ENCODE measurements at places on chromosomes 12 and 14. TPM values are rescaled to one million over a fixed set of nuclear protein-coding genes. Genes with fewer than 3 reads are reported as not detected.

DNA sequence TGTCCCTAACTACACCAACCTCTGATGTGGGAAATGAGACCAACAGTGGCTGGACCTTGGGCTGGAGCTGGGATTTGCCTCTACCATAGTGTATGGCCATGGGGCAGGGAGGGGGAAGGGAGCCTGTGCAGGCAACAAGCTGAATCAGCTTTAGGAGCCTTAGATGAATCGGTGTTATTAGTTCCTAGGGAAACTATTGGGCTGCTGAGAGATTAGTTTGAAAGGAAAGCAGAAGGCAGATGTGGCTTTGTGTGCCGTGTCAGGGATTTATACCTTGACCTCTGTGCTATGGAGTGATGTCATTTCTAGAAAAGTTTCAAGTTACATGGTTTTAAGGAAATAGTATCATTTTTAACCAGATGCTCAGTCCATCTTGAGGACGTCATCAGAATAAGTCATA, 19.5 kb upstream of the GAS2L3 start:
- no peak for DNase-seq

- DNase-seq: no peak
These were observed 19.9 kb upstream of the CCNT1 start for GRCh38 chr12:48736456-48736855.

- DNase-seq: no peak
These were observed 1.2 kb downstream of the UNC119B start for GRCh38 chr12:120711411-120711810.

DNA sequence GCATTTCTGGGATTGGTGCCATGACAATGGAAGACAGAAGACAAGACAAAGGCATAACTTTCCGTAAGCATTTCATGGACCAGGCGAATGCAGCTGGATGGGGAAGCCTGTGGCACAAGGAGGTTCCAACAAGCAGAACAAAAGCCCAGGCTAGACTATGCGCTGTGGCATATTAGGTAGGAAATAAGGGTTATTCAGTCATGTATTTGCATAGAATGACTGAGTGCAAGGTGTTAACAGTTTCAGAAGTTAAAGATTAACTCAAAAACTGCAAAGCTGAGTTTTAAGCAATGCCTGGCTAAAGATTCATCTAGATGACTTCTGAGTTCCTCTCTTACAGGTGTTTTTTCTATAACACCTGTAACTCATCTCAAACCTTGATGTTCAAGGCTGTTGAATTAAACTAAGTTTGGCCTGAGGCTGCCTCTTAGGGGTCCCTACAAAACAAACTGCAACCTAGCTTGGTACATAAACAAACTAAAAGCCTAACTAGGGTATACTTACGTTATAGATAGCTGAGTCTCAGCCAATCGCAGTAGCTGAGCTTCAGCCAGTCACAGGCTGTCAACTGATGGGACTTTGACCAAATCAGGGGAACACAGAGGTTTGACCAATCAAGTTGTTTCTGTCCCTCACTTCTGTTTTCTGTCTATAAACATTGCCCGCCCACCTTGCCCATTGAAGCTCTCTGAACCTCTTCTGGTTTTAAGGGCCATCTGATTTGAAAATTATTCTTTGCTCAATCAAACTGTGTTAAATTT, 52.2 kb upstream of the PLBD1 start:
- DNase-seq: no peak

DNA sequence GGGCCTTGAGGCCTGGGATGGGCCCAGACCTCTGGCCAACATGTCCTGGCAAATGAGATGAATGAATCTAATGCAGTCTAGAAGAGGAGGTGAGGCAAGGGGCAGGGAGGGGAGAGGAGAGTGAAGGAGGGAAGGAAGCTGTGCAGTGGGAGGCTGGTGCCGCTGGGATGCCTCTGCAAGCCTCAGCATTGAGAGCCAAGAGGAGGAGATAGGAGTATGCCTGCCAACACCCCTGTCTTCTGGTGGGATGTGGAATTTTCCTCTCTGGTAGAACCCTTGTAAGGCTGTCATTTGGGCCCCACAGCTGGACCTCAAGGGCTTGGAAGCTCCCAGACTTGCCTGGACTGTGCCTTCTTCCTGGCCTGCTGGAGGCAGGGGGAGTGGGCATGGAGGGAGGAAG, 21.9 kb downstream of the KRT80 start:
- no peak for DNase-seq

- no peak for DNase-seq
These were observed 209.7 kb upstream of the ATP2B1 start for GRCh38 chr12:89918172-89918846.

The ANO2 gene
- total RNA-seq: 1.7 TPM

- no peak for DNase-seq
These were observed 661.1 kb downstream of the VRK1 start for GRCh38 chr14:97458255-97458654.

The SPIC gene
- total RNA-seq: not detected

The HOXC11 gene
- 0.51 TPM for total RNA-seq

- DNase-seq: no peak
These were observed 42.2 kb downstream of the PTPRO start for GRCh38 chr12:15364221-15365160.

GRCh38 chr14:87409393-87409792, 583.6 kb downstream of the GALC start:
- DNase-seq: peak; percentile 65

The KRT8 gene
- 1,417 TPM for total RNA-seq

- DNase-seq: no peak
These were observed 9.5 kb downstream of the CATSPERB start for GRCh38 chr14:91722386-91722785.

The LIN52 gene
- total RNA-seq: 4.6 TPM

The CLEC4D gene
- total RNA-seq: not detected

GRCh38 chr12:88142610-88142991, 494 bp downstream of the TMTC3 start:
- no peak for DNase-seq

The ZC2HC1C gene
- 1.9 TPM for total RNA-seq

GRCh38 chr12:26830363-26830762, 2.6 kb downstream of the ITPR2 start:
- DNase-seq: no peak

The YBX3 gene
- total RNA-seq: 245 TPM

The PIP4P1 gene
- 19.1 TPM for total RNA-seq

DNA sequence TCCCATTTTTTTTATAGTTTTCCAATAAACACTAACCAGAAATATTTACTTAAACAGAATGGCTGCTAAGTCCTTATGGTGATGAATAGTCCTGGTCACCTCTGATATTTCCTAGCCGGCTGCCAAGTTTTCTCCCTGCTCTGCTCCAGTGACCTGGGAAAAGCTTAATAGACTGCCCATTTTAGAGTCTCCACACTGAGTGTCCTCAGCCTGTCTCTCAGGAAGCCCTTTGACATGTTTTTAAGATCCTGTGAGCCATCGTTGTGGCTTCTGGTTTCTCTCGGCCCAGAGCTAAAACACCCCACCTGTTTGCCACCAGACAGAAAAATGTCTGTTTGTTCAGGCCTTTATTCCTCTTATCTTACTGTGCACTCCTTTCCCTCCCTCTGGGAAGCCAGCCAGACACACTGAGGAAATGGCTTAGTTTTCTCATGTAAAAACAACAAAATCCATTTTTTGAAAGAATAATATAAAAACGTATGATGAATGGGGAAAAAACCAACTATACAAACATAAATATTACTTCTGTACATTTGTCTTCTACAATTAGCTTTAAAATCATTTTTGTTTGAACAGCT, 25.4 kb upstream of the ALDH2 start:
- DNase-seq: peak; percentile 39

DNA sequence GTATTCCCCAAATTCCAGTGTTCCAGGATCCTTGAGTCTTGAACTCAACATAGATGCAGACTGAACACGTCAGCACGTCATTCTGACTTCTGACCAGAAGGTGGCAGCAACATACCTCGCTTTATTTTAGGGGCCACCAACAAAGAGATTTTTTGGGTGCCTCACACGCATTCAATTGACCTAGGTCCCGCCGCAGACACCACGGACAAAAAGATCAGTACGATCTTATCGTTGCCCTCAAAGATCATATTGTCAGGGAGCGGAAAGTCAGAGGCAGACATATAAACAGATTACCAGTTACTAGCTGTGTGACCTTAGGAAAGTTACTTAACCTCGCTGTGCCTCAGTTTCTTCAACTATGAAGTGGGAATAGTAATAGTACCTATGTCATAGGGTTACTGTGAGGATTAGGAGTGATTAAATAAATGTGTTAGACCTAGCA, 6.5 kb upstream of the PRPH start:
- DNase-seq: no peak

GRCh38 chr12:124718458-124718857, 145.2 kb downstream of the SCARB1 start:
- DNase-seq: no peak

GRCh38 chr14:31988244-31988643, 88.9 kb upstream of the ARHGAP5 start:
- no peak for DNase-seq

The WSCD2 gene
- not detected for total RNA-seq

The TAS2R42 gene
- total RNA-seq: not detected

DNA sequence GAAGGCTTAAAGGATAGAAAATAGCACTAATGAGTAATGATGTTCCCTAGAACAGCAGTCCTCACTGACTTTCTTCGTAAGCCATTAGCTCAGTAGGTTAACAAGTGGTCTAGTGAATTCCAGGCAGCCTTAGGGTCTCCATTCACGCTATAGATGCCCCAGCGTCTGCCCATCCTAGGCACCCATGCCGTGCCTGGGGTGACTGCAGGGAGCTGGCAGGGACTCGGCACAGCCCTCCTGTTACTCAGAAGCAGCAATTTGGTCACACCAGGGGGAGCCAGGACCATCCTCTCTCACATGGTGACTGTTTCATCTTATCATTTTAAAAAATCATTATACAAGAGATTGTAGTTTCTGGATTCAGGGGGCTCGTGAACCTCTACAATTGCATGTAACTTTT, 66.0 kb upstream of the TRAF3 start:
- no peak for DNase-seq

GRCh38 chr12:71578694-71579258, 84.9 kb downstream of the ZFC3H1 start:
- DNase-seq: no peak

The BTBD7 gene
- total RNA-seq: 18.4 TPM

DNA sequence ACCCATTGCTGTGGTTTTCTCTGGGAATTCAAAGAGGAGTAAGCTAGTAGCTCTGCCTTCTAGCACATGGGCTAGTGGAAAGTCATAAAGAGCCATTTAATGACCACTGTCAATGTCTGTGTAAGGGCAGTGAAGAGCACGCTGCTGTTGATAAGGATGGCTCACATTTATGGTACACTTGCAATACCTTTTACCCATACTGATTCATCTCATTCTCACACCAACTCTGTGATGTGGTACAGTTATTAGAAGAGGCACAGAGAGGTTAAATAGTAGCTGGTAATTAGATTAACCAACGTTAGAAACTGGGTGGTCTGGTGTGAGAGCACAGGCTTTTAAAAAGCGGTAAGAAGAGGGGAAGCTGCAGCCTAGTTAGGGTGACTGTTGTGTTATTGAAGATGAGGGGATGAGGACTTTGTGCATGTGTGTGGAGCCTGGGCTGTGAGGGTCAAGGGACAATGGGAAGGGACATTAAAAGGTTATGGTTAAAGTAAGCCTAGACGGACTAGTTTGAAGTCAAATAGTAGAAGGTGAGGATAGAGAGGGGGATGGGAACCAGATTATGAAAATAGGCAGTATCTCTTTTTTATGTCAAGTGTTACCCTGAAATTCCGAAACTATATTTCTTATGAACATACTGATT, 25.2 kb downstream of the RASSF3 start:
- no peak for DNase-seq

DNA sequence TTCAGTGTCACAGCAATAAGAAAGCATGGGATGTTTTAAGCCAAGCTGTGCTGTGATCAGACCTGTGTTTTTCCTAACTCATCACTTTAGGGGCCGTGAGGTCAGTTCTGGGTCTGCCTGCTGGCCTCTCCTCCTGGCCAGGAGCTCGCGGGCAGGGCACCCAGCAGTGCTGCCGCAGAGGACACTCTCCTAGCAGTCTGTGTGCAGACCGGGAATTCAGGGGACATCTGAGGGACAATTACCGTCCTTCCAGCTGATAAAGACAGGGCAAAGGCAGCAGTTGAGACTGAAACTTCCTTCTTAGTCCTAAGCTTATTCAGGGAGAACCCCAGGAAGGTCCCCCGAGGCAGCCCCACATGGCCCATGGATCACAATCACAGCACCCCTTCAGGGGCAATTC, 89.6 kb downstream of the CHGA start:
- no peak for DNase-seq

The RTL1 gene
- not detected for total RNA-seq

The SERPINA1 gene
- 15.3 TPM for total RNA-seq
